ENCODE measurements at places on chromosomes 13 and 19. TPM values are rescaled to one million over a fixed set of nuclear protein-coding genes. Genes with fewer than 3 reads are reported as not detected.

SPRED3 gene
- total RNA-seq, result 4.5 TPM

ODAD3 gene
- total RNA-seq, result 0.16 TPM

TMEM38A gene
- total RNA-seq, result 0.89 TPM

IRGC gene
- total RNA-seq, result not detected

MAMSTR gene
- 0.70 TPM for total RNA-seq

FXYD5 gene
- total RNA-seq, result 261 TPM

RNF17 gene
- total RNA-seq, result 0.43 TPM

PDX1 gene
- total RNA-seq, result not detected

CYP2B6 gene
- total RNA-seq, result not detected
